Stimulated activated CD4-positive, alpha-beta T cell treated with anti-CD3 and anti-CD28 coated beads, Interleukin-1b, Interleukin-23, amount 100 ng/mL, for 24 hours (primary cell): ENCODE measurements at places on chromosomes 1 and 21.

- no peak for DNase-seq
Observed at GRCh38 chr1:83694449-83694848, 304.5 kb downstream of the TTLL7 start.

- no peak for DNase-seq
Observed at GRCh38 chr1:8976338-8976737, 30.7 kb downstream of the CA6 start.

GRCh38 chr21:35377505-35378090, 328.5 kb upstream of the RUNX1 start:
- DNase-seq = no peak

DNA sequence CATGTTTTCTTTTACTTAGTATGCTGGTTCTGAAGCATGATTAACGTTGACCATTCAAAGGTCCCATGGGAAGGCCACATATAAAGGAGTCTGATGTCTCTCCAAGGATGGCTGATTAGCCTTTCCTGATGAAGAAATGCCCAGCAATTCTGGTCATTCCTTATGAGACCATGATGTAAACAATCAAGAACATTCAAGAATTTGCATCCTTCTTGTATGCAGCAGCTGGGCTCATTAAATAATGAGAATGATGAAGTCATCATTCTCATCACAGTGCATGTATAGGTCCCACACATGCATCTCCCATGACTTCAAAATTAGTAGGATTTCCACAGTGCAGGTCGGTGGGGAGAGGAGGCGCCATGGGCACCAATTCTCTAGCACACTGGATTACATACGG, 85.4 kb downstream of the APP start:
- DNase-seq = no peak
